DMS53 (cell line): ENCODE measurements at places on chromosomes 5 and 9.
A peak's percentile ranks its signal among the peaks of the same experiment; 100 is the strongest.

DNA sequence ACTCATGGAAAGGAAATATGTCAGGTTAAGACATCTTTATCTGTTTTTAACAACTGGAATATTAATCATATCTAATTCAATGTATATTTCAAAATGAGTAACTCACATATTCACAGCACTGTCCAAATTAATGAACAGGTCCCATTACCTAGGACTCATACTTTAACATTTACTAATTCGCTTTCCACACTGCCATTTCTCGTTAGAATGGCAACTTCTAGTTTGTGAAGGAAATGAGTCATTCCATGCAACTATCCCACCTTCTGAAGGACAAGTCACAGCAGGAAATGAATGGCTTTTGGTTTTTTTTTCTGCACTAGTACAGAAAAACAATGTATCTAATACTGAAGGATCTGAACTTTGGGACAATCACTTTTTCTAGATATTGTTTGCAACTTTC, 24.6 kb upstream of the IFNK start:
- peak; percentile 55 for DNase-seq

DNA sequence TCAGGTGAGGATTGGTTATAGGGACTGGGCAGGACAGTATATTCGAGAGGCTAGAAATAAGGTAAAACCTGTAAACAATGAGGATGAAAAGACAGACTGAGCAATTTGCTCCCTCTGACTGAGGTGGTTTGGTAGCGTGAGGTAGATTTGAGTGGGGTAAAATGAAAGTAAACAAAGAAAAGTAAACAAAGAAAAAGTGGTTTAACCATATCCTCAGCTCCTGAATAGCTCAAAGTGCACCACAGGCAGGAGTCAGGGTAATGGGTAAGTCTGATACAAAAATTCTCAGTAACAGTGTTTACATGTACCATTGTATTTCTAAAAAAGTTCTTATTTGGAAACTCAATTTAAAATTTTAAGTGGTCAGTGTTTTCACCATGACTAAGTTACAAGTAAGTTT, 203.1 kb upstream of the ARRDC3 start:
- DNase-seq: peak; percentile 75

- DNase-seq: peak; percentile 80
Observed at GRCh38 chr5:94562327-94562971, 56.0 kb downstream of the KIAA0825 start.

- DNase-seq: peak; percentile 88
Observed at GRCh38 chr5:172141949-172142319, 46.1 kb downstream of the STK10 start.

- DNase-seq: no peak
Observed at GRCh38 chr5:39412721-39413394, 11.9 kb downstream of the DAB2 start.

GRCh38 chr9:100674419-100675122, 96.7 kb downstream of the CAVIN4 start:
- no peak for DNase-seq

- no peak for DNase-seq
Observed at GRCh38 chr9:98922721-98923435, 20.8 kb upstream of the COL15A1 start.

DNA sequence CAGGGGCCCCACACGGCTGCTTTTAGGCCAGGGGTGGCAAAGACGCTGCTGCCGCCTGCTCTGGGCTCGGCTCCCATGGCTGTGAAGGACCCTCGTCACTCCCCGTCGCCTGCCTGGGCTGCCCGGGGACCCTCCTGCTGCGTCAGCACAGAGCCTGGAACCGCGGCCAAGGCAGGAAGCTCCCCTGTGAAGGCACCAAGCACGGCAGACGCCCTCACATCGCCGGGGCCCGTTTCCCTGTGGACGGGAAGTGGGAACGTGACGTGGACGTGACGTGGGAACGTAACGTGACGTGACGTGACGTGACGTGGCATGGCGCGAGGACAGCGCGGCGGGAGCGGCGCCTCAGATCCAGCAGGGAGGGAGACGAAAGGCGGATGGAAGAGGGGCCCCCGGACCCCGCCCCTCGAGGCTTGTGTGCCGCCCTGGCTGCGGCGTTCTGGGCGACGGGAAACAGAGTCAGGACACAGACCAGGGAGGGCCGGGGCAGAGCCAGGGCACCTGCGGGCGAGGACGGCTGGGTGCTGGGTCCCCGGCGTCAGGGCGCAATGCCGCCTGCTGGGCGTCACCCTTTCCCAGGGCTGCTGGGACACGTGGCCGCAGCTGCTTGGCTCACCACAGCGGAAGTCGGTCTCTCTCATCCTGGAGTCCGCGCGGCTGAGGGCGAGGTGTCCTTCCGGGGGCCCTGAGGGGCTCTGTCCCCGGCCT, 53.1 kb downstream of the MRPL36 start:
- peak; percentile 63 for DNase-seq

- DNase-seq: no peak
Observed at GRCh38 chr9:23662320-23662719, 163.7 kb downstream of the ELAVL2 start.

DNA sequence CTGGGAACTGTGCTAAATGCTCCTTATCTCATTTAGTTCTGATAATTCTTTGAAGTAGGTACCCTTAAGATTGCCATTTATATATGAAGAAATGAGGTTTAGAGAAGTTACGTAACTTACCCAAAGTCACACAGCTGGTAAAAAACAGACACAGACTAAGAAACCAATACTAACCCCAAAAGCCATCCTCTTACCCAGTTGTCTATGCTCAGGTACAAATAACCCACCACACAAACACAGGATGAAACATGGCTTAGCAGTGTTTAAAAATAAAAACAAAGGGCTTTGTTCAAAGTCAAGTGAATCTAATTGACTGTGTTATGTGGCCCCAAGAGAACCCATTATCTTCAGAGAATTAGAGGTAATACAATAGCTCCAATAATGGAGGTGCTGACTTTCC, 37.0 kb upstream of the IL7R start:
- no peak for DNase-seq

GRCh38 chr5:122262103-122262502, 49.9 kb upstream of the SNCAIP start:
- DNase-seq: no peak

DNA sequence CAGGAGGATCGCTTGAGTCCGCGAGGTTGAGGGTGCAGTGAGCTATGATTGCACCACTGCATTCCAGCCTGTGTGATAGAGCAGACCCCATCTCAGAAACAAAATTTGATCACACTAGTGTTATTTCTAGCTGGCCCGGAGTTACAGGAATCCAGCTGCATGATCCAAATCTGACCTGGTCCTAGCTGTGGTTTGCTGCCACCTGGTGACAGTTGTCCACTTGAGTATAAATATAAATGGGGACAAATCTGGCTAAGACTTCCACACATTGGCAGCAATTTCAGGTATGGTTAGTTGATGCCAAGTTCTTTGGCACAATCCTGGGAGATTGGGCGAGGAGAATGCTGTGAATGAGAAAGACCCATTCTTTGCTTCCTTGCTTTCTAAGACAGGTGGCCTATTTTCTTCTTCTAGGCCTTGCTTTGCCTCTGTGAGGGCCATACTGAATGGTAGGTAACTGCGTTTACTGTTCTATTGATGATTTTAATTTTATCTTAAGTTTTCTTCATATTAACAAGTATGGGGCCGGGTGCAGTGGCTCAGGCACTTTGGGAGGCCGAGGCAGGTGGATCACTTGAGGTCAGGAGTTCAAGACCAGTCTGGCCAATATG, 35.4 kb downstream of the UBE2R2 start:
- DNase-seq: peak; percentile 71

DNA sequence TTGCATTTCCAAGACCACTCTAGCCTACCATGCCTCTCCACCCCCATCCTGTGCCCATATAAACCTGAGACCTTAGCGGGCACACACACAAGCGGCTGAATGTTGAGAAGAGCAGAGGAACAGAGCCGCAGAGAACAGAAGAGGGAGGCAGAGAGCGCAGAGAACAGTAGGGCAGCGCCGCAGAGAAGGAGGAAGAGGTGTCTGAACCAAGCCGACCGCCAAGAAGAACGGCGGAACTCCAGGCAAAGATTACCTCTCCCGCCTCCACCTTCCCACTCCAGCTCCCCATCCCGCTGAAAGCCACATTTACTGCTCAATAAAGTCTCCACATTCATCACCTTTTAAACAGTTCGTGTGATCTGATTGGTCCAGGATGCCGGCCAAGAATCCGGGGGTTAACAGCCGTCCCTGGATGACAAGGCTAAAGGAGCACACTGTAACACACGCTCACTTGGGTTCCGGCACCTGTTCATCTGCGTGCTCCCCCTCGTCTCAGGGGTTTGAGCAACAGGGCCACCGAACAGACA, 33.2 kb downstream of the GRIN3A start:
- DNase-seq: peak; percentile 82

DNA sequence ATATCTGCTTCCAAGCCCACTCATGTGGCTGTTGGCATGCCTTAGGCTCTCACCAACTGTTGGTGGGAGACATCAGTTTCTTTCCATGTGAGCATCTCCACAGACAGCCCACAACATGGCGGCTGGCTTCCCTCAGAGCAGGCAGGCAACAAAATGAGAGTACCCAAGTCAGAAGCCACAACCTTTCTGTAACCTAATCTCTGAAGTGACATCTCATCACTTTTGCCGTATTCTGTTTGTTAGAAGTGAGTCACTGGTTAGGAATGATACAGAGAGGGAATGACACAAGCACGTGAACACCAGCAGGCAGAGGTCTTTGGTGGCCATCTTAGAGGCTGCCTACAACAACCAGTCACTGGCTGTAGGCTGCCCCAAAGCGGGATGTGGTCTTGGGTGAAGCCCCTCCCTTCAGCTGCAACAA, 88.6 kb upstream of the RASGRF2 start:
- peak; percentile 82 for DNase-seq

GRCh38 chr9:18173923-18174322, 300.0 kb upstream of the ADAMTSL1 start:
- DNase-seq: no peak

- DNase-seq: no peak
Observed at GRCh38 chr5:168681556-168682183, 102.5 kb upstream of the PANK3 start.

DNA sequence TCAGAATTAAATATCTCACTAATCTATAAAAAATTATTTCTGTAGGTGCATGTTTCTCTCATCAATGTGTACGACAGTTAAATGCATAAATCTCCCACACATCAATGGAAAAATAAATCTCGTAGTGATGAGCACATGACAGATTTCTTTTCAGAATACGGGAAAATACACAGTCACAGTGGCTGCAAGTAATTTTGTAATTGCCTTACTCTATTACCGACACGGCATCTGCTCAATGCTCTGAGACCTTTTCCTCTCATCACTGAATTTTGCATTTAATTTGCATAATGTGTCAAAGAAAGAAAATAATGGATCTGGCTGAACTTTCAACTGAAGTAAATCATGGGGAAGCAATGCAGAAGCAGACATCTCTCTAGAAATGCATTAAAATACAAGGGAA, 37.2 kb downstream of the PDE4D start:
- DNase-seq: no peak

DNA sequence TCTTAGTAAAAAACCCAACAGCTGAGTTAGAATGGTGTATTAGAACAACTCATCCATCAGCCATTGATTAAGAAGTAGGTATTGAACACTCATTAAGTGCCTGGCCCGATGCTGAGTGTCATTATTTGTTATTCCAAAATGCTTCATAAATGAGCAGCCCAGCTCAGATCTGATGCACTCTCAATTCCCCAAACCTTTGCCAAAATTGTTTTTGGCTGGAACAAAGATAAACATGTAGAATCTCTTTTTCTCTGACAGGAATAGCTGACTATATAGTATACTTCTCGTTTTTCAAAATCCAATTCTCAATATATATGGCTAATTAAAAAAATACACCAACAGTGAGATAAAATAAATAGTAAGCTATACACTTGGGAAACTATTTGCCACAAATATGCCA, 20.0 kb upstream of the ANKRD55 start:
- no peak for DNase-seq

DNA sequence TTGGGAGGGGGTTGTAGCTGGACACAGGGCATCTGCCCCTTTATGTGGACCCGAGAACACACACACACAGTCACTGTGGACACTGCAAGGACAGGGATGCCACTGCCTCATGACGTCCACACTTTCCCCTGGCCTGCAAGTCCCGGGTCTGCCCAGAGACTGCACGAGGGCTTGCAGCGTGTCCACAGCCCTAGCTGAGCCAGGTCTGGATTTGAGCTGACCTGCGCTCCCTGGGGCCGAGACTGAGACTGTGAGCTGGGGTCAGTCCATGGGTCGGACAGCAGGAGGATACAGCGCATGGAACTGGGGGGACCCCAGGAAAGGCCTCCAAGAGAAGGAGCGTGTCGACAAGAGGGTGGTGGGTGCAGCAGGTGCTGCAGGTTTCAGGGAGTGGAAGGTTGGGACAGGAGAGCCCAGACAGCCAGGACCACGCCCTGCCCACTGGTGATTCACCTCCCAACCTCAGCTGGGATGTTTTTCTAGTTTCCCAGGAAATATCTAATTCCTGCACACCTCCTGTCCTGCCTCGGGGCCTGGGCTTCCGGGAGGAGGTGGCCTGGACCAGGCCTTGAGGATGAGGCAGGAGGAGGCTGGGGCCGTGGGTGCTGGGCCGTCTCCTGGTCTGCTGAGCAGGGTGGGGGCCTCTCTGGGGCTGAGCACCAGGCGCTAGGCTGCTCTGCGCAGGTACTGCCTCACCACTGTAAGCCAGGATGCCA, 806 bp upstream of the RNF224 start:
- peak; percentile 73 for DNase-seq

GRCh38 chr5:33300209-33300742, 140.5 kb upstream of the TARS1 start:
- no peak for DNase-seq

- peak; percentile 93 for DNase-seq
Observed at GRCh38 chr9:91193087-91193657, 168.5 kb downstream of the AUH start.

- DNase-seq: peak; percentile 87
Observed at GRCh38 chr5:122192497-122193496, 63.5 kb downstream of the ZNF474 start.
